Left lung (tissue), 14 donors: ENCODE measurements at places on chromosomes 1 and 21.

GRCh38 chr21:42162831-42163510 is 56.0 kb upstream of the ABCG1 start:
- DNase-seq: no peak

DNA sequence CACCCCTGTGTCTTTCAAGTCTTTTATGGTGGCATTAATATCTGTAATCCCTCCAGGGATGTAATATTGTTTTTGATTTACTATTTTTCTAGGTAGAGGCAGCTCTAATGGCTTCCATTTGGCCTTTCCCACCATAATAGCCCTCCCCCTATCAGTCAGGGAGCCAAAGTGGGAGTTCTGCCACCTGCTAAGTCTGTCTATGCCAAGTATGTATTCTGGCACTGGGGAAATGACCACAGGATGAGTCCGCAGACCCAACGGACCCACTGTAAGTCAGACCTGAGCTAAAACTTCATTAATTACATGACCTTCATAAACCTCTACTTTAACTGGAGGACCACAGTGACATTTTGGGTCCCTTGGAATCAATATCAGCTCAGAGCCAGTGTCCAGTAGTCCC is 77.1 kb downstream of the GBP6 start:
- no peak for DNase-seq

- peak; percentile 50 for DNase-seq
Measured at GRCh38 chr1:226548256-226549093, at the start of gene STUM. STUM (plus strand) TSS chr1:226548764; CDS start chr1:226548905, 141 bp downstream.

DNA sequence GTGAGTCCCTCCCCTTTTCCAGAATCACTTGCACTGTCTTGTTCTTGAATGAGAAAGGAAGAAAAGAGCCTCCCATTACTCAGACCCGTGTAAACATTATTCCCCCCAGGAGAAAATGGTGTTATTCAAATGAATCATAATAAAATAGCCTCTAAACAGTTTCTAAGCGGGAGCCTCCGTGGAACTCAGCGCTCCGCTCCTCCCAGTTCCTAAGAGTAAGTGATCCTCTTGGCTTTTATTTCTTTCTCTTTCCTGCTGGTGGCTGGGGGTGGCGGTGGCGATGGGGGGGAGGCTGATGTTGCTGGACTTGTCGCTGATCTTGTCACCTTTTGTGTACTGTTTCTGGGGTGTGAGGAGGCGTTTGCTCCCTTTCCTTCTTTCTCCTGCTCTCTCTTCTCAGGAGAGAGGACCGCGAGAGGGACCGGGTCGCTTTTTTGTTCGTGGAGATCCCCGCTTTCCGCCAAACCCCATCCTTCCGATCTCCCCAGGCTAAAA is 781 bp downstream of the PROX1 start:
- no peak for DNase-seq

- no peak for DNase-seq
Measured at GRCh38 chr1:53166366-53166765, 23.9 kb upstream of the SLC1A7 start.

DNA sequence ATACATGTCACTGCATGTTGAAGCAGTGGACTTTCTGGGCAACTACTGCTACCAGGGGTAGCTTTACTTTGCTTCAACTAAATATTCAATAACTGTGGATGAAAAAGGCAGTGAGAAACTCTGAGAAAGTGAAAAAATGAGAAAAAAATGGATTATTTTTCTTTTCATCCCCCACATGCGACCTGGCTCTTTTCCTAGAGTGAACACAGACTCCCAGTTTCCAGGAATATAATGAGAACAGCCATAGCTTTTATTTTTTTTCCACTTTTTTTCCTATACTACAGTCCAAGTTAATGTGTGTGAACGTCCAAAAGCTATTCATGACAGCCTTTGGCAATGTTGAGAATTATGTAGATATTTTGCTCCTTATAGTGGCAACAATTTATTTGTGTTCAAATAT is 230.4 kb downstream of the DNM3 start:
- DNase-seq: peak; percentile 57

GRCh38 chr1:47432071-47433036 is 5.5 kb upstream of the FOXD2 start:
- peak; percentile 69 for DNase-seq

DNA sequence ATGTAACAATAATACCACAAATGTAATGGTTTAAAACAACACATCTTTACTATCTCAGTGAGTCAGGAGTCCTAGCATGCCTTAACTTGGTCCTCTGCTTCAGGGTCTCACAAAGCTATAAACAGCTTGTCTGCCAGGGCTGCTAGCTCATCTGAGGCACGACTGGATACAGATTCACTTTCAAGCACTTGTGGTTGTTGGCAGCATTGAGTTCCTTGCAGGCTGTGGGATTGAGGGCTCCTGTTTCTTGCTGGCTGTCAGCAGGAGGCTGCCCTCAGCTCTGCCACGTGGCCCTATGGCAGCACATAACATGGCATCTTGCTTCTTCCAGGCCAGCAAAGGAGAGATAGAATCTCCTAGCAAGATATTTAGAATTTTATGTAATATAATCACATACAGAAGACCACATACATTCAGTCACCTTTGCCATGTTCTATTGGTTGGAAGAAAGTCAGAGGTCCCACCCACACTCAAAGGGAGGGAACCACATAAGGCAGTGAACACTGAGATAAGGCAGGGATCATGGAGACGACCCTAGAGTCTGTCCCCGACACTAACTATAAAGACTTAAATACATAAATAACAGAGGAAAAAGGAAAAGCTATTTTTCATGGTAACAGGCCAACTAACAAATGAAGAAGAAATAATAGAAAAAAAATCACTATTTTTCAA is 18.9 kb upstream of the IPP start:
- DNase-seq: no peak

- no peak for DNase-seq
Measured at GRCh38 chr1:92563457-92564216, 76.9 kb upstream of the GFI1 start.

- no peak for DNase-seq
Measured at GRCh38 chr1:183100361-183100974, 77.2 kb downstream of the LAMC1 start.

- no peak for DNase-seq
Measured at GRCh38 chr1:12143631-12144155, 23.1 kb upstream of the TNFRSF1B start.
